Activated naive CD4-positive, alpha-beta T cell treated with anti-CD3 and anti-CD28 coated beads for 36 hours (primary cell): ENCODE measurements at places on chromosomes 2 and 18. TPM values are rescaled to one million over a fixed set of nuclear protein-coding genes. Genes with fewer than 3 reads are reported as not detected.

Gene AKAIN1
- not detected for total RNA-seq

Gene HAAO
- 0.41 TPM for total RNA-seq

DNA sequence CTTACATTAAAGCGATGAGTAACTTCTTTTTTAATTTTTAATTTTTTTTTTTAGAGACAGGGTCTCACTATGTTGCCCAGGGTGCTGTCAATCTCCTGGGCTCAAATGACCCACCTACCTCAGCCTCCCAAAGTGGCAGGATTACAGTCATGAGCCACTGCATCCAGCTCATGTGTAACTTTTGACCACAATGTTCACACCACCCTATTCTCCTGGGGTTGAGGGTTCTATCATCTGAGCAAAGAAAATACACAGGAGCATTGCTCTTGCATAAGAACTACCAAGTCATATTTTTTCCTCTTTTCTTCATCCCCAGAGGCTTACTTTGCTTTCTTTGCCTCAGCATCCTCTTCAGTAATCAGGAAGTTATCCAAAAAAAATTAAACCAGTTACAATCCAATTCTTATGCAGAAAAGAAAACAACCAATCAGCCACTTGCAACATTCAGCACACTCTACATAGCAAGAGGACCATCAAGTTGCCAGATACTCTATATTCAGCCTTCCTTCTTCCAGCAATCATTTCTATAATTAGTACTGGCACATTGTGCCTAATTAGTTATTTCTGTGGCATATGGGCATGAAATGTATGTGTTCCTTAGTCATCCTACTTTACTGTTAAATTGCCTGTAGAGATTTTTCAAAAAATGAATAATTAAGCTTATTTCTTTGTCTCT lies 345.6 kb downstream of the AKAIN1 start:
- H3K36me3 ChIP-seq = no peaks in the 10 kb centered on the region
- no peaks in the 10 kb centered on the region for H3K4me1 ChIP-seq
- no peak overlapping the region for H3K4me3 ChIP-seq
- no peaks in the 10 kb centered on the region for H3K27me3 ChIP-seq
- no peak overlapping the region for H3K27ac ChIP-seq
- no peak for DNase-seq

GRCh38 chr18:7464245-7464966 lies 102.7 kb upstream of the PTPRM start:
- H3K27ac ChIP-seq = no peak overlapping the region
- H3K36me3 ChIP-seq = no peaks in the 10 kb centered on the region
- H3K4me3 ChIP-seq = no peak overlapping the region
- peaks cover 4% of the 10 kb centered on the region for H3K27me3 ChIP-seq

DNA sequence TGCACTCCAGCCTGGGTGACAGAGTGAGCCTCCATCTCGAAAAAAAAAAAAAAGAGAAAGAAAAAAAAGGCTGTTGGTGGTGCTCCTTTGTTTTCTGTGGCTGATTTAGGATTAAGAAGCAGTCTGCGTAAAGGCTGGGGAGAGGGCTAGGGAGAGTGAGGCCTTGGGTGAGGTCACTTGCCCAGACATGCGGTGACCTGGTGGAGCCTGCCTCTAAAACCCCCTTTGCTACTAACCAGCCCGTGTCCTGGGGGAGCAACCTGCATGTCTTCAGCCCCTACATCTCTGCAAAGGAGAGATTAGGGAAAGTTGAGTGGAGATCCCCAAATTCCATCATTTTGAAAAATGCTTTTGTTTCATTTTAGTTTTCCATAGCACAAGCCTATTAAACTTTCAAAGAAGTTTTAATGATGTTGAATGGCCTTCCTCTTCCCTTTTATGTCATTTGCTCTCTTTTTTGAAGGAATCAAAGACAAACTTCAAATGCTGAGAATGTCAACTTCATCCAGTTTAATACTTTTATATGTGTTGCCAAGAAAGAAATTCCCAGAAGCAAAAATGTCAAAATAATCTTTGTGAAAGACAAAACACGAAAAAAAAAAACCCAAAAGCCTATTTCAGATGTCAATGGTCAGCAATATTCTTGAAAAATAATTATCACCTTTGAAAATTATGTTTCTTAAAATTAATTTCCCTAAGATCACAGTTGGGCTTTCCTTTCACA lies 38.9 kb upstream of the RALBP1 start:
- H3K4me1 ChIP-seq = peaks cover 6% of the 10 kb centered on the region
- H3K27ac ChIP-seq = no peak overlapping the region
- DNase-seq = no peak
- H3K36me3 ChIP-seq = no peaks in the 10 kb centered on the region
- H3K27me3 ChIP-seq = peaks cover 2% of the 10 kb centered on the region

DNA sequence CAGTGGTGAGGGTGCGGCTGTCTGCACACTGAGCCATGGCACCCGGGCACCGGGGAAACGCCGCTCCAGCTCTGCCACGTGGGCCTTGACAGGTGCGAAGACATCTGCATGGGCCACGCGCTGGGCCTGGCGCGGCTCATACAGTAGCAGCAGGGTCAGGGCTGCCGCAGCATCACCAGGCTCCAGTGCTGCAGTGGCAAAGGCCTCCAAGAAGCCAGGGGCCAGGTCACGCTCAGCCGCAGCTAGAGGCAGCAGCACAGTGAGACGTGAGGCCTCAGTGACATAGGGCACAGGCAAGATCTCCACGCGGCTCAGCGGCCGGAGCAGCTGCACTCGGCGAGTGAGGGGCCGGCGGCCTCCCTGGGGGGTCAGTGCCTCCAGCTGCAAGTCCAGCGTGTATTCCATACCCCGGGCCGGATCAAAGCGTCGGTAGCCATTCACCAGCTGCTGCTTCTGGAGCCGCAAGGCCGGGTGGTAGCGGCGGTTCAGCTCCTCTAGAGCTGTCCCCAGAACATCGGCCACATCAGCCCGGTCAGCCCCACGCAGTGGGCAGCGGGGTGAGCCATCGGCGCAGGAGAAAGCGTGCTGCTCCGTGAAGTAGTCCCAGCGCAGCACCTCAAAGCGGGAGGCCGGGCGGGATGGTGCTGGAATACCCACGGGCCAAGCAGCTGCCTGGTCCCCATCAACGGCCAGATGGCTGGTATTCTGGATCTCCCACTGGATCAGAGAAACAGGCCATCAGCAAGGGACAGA lies 3.5 kb downstream of the CHPF start:
- H3K27ac ChIP-seq = no peak overlapping the region
- no peak for DNase-seq
- H3K4me3 ChIP-seq = no peak overlapping the region
- H3K36me3 ChIP-seq = peaks cover 9% of the 10 kb centered on the region
- peaks cover 20% of the 10 kb centered on the region for H3K4me1 ChIP-seq

GRCh38 chr2:170002096-170002495 lies 174.8 kb downstream of the UBR3 start:
- DNase-seq = no peak
- H3K4me1 ChIP-seq = no peaks in the 10 kb centered on the region
- H3K4me3 ChIP-seq = no peak overlapping the region

DNA sequence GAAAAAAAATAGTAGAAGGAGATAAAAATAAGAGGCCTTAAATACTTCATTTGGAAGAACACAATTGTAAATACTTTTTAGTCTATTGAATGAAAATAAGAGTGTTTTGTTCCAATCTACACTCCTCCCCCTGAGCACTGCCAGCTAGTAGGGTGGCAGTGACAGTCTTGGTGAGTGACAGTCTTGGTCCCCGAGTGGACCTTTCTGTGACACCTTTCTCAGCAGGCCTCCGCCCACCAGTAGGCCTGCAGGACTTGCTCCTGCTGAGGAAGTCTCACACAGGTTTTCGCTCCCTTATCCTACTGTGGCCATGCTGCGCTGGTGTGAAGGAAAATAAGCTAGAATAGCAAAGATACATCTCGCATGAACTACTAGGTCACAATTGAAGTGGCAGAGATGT lies 666.8 kb downstream of the NR4A2 start:
- H3K4me1 ChIP-seq = no peaks in the 10 kb centered on the region
- H3K36me3 ChIP-seq = no peaks in the 10 kb centered on the region
- no peak for DNase-seq
- no peak overlapping the region for H3K4me3 ChIP-seq

DNA sequence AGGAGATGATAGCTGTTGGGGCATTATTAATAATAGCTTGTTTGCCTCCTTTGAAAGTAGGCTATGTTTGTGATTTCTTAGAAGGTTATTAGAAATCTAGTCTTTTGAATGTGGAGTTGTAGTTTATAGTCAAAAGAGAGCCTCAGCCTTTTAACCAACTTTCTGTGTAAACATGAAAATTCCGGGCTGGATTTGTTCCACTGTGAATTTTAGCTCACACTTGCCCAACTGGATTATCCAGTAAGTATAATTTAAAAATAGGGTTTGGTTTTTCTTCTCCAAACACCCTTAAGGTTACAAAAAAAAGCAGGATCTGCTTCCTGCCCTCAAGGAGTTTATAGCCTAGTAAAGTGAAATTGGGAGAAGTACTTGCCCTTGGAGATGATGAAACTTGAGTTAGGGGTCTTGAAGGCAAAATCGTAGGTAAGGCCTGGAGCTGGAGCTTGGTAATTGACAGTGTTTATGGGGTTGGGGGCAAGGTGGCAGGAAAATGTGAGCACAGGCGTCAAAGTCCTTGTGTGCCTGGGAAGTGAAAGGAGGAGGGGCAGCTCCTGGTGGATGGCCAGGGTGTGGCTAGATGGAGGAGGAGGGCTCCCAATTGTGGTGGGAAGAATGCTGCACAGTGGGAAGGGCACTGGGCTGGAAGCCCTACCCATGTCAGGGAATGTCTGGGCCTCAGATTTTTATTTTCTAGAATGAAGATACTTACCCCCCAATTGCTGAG lies 21.3 kb downstream of the ITGA6 start:
- H3K4me3 ChIP-seq = no peak overlapping the region
- H3K4me1 ChIP-seq = peaks cover 70% of the 10 kb centered on the region
- no peak for DNase-seq
- H3K27me3 ChIP-seq = no peaks in the 10 kb centered on the region
- no peak overlapping the region for H3K27ac ChIP-seq

DNA sequence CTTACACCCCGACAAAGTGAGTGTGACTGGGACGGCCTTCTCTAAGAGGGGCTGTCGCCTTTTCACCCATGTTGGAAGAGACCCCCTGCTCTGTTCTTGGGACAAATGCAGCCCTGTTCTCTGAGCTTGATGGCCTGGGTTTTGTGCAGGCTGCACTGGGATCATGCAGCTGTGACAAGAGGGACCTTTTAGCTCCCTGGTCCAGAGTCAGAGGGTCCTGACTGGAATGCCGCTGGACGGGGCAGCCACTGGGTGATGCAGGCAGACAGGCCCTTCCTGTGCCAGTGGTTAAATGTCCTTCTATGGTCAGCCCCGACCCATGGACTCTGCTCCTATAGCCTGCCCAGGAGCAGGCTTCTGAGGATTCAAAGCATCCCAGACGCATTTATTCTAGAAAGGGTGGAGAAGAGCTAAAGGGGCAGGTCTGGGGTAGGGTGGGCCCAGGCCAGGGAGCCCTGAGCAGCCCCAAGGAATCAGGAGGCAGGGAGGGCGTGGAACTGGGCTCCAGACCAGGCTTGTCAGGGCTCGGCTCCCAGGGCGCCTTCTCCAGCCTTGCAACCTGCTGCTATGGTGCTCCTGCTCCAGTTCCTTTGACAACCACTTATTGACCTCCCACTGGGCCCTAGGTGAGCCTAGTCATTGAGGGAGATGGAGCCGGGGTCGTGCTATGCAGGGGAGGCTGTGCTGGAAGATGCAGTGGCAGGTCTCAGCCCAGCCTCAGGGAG lies 277.9 kb upstream of the HS6ST1 start:
- no peaks in the 10 kb centered on the region for H3K27me3 ChIP-seq
- no peaks in the 10 kb centered on the region for H3K36me3 ChIP-seq
- no peaks in the 10 kb centered on the region for H3K4me1 ChIP-seq
- DNase-seq = no peak
- no peak overlapping the region for H3K4me3 ChIP-seq
- no peak overlapping the region for H3K27ac ChIP-seq
